ENCODE measurements at places on chromosomes 6 and 20.

- no peak for DNase-seq
These were observed 489.8 kb upstream of the MANEA start for GRCh38 chr6:95087394-95088097.

GRCh38 chr6:22141241-22141745, 155.5 kb downstream of the PRL start:
- no peak for DNase-seq

DNA sequence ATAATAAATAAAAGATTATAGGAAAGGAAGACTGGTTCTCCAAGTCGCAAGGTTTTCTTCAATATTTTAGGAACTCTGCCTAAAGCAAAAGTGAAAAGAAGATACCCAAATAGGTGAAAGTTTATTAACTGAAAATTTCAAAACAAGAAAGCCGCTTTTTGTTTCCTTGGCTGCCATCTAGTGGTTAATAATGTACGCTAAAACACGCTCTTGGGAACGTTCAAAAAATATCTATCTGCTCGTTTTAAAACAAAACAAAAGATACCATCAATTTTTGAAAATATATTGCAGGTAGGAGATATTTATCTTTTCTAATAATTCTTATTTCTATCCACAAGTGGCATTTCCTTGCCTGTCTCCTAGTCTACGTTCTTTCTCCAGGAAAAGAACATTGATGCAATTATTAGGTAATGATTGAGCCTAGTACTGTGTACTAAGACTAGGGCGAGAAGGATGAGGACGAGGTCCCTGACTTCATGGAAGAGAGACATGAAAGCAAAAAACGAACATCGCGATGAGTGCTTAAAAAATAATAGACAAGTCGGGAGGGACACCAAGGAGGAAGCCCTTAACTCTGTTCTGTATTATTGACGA, 97.2 kb downstream of the SPTLC3 start:
- DNase-seq, result peak; percentile 50

- no peak for DNase-seq
These were observed 558.8 kb downstream of the KIF16B start for GRCh38 chr20:16014436-16014835.

DNA sequence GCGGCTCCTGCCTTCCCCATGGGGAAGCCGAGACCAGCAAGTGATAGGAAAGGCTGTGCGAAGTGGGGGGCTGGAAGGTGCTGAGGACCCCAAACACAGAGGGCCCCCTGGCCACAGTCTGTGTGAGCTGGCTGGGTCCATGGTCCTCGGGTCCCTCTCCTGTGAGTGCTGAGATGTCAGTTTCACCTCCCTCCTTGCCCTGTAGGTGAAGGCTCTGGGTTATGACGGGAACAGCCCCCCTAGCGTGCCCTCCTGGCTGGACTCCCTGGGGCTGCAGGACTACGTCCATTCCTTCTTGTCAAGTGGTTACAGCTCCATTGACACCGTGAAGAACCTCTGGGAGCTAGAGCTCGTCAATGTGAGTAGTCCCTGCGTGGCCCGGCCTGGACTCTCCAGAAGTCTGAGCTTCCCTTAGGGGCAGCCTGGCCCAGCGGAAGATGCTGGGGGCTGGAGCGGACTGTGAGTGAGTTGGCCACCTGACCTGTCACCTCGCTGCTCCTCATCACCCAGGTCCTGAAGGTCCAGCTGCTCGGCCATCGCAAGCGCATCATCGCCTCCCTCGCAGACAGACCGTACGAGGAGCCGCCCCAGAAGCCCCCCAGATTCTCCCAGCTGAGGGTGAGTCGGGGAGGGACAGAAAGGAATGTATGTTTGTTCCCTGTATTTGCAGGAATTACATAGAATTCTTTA, 61.7 kb downstream of the TCP11 start:
- no peak for DNase-seq

DNA sequence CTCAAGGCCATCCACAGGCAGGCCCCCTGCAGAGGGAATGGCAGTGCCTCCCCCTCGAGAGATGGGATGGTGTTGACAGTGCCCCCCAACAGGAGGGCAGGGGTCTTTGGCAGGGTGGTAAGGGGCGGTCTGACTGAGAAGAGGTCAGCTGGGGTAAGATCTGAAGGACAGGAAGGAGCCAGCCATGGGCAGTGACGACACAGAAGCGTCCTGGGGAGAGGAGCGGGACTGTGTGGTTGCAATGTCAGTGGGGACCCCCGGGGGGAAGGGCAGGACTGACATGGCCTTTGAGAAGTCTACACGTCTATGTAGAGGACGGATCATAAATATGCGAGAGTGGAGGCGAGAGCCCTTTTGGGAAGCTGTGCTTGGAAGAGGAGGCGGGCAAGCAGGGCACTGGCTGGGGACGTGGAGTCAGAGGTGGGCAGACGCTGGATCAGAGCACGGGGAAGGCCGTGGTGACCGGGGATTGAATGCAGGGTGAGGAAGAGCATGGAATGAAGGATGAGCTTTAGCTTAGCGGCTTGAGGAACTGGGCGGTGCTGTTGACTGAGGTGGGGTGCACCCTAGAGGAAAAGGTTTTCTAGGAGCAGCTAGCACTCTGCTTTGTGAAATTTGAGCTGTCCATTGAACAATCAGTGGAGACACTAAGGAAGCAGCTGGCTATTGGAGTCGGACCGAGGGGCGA, 82.5 kb upstream of the AGPAT4 start:
- DNase-seq, result no peak
